Activated CD8-positive, alpha-beta memory T cell treated with anti-CD3 and anti-CD28 coated beads, Interleukin-2, amount 50 U/mL, for 4 hours (primary cell): ENCODE measurements at places on chromosomes 13 and 19.

DNA sequence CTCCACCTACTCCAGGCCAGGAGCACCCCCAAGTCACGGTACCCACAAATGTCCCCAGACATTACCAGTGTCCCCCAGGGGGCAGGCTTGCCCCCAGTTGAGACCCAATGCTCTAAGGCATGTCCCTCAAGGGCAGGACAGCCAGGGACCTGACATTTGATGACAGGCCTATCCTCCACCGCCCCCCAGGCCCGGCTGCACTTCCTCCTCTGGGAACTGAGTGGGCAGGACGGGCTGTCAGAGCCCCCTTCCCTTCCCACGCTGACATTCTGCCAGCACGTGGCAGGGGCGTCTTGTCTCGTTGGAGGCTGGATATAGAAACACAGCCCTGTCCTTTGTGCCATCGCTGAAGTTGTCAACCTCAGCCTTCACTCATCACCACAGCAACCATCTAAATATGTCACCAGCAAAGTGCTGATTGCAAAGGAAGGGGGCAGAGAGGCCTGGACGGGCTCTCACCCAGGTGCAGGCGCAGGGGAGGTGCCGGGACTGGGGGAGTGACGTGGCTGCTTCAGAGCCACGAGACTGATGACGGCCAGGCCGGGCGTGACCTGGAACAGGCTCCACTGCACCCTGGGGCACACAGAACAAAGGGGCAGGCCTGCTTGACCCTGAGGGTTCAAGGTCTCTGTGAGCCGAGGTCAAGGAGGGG lies 38.4 kb downstream of the GNG7 start:
- no peak for DNase-seq

- peak; percentile 68 for DNase-seq
Measured at GRCh38 chr19:50658441-50659317, 9.4 kb downstream of the C19orf81 start.

GRCh38 chr13:42272115-42272803 lies at the start of gene AKAP11:
Gene AKAP11 (plus strand): TSS chr13:42272152. CDS start chr13:42286349, 14,197 bp downstream.
- DNase-seq: peak; percentile 52

- no peak for DNase-seq
Measured at GRCh38 chr13:59337070-59337469, 826.7 kb downstream of the DIAPH3 start.

- DNase-seq: no peak
Measured at GRCh38 chr13:42001580-42001979, 40.7 kb upstream of the VWA8 start.

DNA sequence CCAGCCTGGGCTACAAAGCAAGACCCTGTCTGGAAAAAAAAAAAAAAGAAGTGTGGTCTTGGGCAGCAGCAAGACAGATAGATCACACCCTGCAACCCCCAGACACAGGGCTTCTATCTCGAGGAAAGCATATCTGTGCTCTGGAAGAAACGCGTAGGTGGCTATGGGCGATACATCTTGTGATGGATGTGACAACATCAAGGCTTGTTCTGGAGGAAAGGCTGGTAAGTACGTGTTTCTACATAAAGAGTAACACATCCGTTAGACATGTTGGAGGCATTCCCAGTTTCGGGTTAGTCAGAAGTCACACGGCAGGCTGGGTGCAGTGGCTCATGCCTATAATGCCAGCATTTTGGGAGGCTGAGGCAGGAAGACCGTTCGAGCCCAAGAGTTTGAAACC lies 6.6 kb upstream of the DHDH start:
- DNase-seq: no peak

DNA sequence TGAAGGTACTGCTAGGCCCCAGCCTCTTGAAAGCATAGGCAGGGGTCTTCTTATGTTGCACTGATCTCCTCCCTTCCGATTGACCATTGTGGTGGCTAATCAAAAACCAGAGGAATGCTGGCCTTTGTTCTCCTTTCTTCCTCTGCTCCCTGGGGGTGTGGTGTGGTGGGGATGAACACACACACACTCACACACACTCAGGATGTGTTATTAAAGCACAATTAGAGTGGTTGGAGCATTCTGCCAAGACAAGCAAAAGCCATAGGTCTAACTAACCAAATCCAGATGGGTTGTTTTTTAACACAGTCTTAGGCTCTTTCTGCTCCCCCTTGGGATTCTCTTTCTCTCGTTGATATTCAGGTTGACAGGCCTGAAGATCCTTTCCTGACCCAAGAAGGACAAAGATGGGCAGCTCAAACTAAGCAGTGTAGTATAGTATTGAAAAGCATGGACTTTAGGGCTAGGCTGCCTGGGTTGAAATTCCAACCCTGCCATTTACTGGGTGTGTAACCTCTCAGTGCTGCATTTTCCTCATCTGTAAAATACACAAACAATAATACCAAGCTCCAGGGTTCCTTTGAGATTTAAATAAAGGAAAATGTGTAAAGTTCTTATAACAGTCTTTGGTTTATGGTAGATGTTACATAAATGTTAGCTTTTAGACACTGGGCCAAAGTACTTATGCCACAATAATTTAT lies 25.5 kb upstream of the DGKH start:
- DNase-seq: no peak

- DNase-seq: no peak
Measured at GRCh38 chr13:112061367-112062061, 5.4 kb upstream of the SOX1 start.

- no peak for DNase-seq
Measured at GRCh38 chr13:39760521-39760920, 105.1 kb downstream of the COG6 start.

- DNase-seq: no peak
Measured at GRCh38 chr13:24276861-24277260, 32.5 kb upstream of the C1QTNF9 start.

DNA sequence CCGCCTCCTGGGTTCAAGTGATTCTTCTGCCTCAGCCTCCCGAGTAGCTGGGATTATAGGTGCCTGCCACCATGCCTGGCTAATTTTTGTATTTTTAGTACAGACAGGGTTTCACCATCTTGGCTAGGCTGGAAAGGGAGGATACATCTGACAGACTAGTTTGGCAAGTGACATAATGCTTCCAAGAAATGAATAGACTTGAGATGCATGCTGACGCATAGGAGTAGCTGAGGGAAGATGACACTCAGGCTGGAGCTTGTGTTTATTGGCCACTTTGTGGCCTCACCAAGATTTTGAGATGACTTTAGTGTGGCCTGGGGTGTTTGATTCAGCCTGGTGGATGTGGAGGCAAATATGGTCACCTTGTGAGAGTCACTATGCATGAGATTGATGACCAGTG lies 4.0 kb downstream of the ZNF586 start:
- DNase-seq: no peak

DNA sequence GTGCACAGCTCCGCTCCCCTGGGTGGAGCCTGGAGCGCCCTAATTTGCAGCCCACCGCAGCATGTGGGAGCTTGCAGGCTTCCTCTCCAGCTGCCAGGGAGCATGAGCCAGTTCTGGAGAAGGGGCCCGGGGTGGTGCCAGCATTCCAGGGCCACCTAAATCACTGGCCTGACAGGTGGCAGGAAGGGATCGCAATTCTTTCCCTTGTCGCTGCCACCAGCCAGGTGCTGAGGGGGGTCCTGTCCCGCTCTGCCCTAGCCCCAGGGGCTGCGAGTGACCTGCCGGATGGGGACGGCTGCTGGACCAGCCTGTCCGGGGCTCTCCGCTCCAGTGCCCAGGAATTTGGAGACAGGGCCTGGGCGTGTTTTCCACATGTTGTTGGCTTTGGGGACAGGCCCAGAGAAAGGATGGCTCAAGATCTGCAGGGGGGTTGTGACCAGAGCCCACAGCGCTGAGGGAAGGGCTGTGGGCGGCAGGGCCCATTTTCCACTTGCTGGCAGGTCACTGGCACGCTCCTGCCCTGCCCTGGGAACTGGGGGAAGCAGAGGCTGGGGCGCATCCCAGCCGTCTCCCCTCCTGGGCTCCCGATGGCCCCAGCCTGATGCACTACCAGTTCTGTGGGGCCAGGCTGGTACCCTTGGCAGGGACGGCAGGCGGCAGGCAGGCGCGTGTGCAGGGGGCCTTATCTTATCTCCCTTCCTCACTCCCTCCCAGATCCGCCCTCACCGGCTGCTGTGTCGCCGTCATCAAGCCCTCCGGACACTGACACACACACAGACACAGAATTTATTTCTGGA lies 9.5 kb downstream of the NDUFA11 start:
- DNase-seq: no peak

- no peak for DNase-seq
Measured at GRCh38 chr19:35430409-35431144, 17.5 kb upstream of the FFAR2 start.

GRCh38 chr13:59677966-59678814 lies 485.5 kb downstream of the DIAPH3 start:
- DNase-seq: no peak

GRCh38 chr13:72507416-72508199 lies 219.8 kb downstream of the MZT1 start:
- DNase-seq: no peak

DNA sequence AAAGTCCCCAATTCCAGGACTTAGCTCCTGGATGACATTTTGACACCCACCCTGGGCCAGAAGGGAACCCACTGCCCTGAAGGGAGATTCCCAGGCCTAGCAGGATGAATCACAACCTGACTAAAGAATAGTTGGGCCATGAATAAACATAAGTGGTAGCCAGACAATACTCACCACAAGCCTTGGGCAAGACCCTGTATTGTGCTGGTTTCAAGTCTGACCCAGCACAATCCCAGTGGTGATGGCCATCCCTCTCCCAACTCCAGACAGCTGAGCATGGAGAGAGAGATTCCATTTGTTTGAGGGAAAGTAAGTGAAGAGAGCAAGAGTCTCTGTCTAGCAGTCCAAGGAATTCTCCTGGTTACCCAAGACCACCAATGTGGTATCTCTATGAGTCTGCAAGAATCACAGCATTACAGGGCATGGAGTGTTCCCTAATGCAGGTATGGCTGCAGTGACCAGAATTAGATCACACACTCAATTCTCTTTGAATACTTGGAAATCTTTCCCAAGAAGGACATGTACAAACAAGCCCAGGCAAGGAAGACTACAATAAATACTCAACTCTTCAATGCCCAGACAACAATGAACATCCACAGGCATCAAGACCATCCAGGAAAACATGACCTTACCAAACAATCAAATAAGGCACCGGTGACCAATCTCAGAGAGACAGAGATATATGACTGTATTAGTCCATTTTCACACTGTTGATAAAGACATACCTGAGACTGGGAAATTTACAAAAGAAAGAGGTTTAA lies 158.0 kb downstream of the VWA8 start:
- DNase-seq: no peak

- no peak for DNase-seq
Measured at GRCh38 chr13:51740698-51741097, 63.3 kb downstream of the DHRS12 start.

DNA sequence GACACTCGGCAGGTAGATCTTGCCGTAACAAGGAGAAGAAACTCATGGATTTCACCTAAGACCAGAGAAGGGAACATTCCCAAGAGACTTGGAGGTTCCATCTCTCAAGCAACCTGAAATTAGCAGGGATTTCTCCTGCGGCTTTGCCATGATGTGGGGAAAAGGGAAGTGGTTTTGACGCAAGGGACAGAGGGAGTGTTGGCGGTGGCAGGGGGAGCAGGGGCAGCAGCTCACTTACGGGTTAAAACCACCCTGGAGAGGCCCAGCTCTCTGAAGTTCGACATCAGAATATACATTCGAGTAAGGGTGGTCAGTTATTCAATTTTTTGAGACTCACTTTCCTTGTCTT lies 76.1 kb upstream of the POMP start:
- DNase-seq: no peak

DNA sequence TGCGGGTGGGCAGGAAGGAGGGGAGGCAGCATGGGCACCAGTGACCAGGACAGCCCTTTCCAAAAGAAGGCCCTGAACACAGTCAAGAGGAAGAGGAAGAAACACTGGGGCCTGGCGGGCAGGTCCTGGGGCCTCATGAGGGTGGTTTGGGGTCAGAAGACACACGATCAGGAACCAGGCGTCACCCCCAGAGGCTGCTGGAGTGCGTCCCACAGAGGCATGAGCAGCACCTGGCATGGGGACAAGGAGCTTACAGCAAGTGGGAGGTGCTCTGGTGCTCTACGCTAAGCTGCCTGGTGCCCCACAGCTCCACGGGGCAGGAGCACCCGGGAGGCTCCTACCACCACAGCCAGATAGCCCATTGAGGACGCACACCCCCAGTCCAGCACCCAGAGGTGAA lies 20.0 kb downstream of the ELL start:
- DNase-seq: no peak

GRCh38 chr13:31476753-31477152 lies 262.6 kb upstream of the RXFP2 start:
- no peak for DNase-seq

- no peak for DNase-seq
Measured at GRCh38 chr13:80604098-80604497, 263.2 kb upstream of the SPRY2 start.

DNA sequence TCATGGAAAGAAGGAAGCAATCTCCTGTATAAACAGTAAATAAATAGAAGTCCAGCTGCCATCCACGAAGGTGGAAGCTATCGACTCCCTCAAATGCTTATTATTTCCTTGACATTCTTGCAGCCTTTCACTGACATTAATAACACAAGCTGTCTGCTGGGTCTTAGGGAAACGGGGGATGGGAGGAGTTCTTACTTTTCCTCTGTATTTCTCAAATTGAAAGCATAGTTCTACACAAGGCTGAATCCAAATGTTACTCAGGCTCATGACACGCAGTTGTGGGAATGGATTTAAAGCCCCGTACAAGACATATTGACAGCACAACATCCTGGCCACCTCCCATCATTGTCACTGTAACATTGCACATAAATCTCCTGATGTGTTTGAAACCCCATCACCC lies 4.0 kb downstream of the SERPINE3 start:
- DNase-seq: no peak
